CD4-positive, alpha-beta T cell treated with Interleukin-21 for 1 hour (primary cell): ENCODE measurements at places on chromosomes 4 and X.
A peak's percentile ranks its signal among the peaks of the same experiment; 100 is the strongest.

- peak; percentile 16 for DNase-seq
These were observed 214.1 kb downstream of the BCOR start for GRCh38 chrX:39883666-39884065.

DNA sequence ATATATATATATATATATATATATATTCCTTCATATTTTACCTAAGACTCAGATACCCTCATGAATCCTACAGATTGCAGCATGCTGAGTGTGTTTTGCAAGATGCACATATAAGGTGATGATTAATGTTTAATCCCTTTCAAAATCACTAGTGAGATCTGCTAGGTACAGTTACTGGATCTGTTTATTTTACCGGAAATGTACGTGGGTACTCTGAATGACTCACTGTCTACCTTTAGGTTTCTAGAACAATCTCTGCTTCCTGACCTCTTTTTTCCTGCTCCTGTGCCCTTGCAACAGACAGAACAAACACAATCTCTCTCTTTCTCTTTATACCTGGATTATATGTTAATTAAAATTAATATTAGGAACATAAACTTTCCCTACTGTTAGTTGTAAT lies 379.6 kb downstream of the FAM133A start:
- no peak for DNase-seq

GRCh38 chrX:118271775-118272174 lies 74.1 kb upstream of the WDR44 start:
- no peak for DNase-seq

DNA sequence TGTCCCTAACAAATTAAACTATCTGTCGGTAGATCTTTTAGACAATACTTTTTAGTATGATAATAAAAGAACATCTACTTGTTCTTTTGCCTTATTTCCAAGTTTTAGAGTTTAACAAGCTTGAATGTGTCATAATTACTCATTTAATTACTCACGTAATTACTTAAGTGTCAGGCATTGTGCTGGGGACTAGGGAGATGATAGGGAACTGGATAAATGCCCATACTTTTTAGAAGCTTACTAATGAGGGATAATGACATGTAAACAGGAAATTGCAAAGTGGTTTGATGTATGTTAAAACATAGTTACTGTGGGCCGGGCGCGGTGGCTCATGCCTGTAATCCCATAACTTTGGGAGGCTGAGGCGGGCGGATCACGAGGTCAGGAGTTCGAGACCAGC lies 158.3 kb downstream of the DMD start:
- no peak for DNase-seq

- no peak for DNase-seq
These were observed 35.3 kb upstream of the LGI2 start for GRCh38 chr4:25065932-25066590.

- no peak for DNase-seq
These were observed 62.7 kb upstream of the SCML1 start for GRCh38 chrX:17674601-17675000.

DNA sequence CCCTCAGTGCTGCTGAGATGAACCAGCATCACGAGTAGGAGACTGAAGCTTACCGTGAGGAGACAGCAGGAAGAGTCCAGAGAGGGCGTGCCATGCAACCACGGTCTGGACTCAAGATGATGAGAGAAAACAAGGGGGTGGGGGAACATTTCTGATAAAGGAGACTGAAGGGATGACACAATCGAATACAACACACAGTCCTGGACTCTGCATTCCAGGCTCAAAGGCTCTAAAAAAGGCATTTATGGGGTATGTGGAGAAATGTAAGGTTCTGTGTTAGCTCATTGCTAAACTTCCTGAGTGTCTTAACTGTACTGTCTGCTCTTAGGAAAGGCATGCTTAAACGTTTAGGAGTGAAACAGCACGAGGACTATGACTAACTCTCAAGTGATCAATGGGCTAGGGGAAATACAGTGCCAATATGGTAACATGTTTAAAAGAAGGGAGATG lies 20.6 kb upstream of the IRAK1 start:
- no peak for DNase-seq

GRCh38 chr4:159150821-159151390 lies 48.0 kb downstream of the RAPGEF2 start:
- no peak for DNase-seq

DNA sequence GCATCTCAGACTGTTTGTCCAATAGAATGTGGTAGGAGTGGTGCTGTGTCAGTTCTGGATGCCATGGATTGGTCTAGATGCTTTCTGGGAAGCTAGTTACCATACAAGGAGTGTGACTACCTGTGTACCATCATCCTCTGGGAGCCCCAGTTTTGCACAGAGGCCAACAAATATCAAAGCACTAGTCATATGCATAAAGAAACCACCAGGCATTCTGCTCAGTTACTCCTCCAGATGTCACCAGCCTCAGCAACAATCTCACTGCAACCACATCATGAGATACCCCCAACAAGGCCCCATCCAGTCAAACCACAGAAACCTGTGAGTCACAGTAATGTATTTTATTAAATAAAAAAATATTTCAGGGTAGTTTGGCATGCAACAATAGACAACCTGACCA lies 435.8 kb upstream of the CPEB2 start:
- no peak for DNase-seq

DNA sequence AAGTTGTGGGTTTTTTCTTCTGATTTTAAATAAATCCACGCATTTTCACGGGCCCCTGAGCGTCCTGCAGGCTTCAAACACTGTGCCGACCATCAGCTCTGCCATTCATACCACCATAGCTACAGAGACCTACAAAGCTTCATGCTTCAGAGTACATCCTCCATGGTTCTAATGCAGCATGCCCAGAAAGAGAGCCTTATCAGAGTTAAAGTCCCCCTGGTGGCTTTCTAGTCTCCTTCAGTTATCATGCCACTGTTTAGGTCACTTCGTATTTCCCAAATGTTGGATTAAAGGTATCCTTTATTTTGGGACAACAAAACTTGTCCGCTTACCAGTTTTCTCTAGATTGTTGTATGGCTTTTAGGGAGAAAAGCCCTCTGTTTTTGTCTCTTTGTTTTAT lies 66.7 kb upstream of the VCX2 start:
- no peak for DNase-seq

DNA sequence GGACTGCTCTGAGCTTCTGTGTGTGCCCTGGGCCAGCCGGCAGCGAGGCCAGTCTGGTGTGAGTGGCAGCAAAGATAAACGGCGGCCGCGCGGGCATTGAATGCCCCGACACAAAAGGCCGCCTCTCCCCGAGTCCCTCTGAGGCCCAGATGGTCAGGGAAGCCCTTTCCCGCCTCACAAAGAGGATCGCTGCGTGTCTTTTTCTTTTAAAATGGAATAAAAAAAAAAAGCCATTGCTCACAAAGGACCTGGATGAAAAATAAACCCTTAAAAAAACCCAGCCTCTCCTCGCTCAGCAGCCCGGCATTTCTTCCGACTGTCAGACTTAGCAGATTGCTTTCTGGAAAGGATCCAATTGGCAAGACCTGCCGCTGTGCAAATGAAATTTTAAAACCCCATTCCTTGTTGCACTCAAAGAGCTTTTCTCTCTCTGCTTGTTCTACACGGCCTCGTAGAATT lies 578.7 kb downstream of the BCOR start:
- no peak for DNase-seq

- DNase-seq, result no peak
These were observed 42.2 kb downstream of the SEC31A start for GRCh38 chr4:82848706-82849105.

DNA sequence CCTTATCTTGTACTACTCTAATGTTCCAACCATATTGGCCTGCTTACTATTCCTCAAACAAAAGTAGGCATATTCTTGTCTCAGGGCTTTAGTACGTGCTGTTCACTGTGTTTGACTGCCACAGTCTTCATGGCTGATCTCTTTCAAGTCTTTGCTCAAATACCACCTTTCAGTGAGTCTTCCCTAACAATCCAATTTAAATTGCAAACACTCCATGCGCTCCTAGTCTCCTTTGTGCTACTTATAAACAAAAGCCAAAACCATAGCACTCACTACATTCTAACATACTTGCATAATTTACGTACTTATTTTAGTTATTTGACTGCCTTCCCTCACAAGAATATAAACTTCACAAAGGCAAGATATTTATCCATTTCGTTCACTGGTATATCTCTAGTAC lies 1.7 kb upstream of the ART3 start:
- DNase-seq, result no peak
